ENCODE measurements at places on chromosomes 7 and 10.

DNA sequence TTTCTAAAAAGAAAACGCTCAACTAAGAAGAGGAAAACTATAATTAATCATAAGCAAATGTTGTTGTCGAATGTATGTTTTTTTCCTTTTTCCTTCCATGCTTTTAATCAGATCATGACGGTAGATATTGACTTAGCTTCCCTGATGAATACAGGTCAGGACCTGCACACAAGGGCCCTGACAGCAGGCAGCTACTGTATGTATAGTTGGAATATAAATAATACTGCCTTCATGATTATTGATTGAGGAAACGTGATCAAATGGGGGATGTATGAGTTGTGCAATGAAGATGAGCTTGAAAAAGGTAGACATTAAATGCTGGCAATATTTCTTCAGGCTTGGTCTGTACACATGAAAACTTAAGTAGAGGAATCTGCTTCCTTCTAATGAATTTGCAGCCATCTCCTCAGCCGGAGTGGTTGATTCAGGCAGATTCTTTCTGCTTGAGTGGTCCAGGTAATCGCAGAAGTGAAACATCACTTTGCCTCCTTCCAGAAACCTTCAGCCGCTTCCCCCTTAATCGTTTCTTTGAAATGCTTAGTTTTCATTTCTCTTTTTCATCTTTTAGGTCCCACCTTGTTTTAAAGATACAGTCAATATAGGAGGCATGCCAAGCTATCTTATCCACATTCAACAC lies 656.5 kb downstream of the SDK1 start:
- no peak for DNase-seq

- DNase-seq = no peak
These were observed 50.5 kb upstream of the FOXK1 start for GRCh38 chr7:4631380-4632179.

DNA sequence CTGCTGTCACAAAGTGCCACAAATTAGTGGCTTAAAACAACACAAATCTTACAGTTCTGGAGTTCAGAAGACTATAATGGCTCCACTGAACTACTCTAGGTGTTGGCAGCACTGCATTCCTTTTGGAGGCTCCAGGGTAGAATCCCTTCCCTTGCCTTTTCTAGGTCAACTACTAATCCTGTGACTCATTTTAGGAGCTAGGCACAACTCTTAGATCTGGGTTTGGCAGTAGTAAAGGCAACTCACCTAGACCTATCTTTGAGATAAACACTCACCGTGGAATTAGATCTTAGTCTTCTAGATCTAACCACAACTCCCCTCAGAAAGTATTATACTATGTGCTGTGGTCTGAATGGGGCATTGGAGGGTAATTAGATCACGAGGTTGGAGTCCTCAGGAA lies 60.4 kb downstream of the ANKIB1 start:
- no peak for DNase-seq

GRCh38 chr10:133247681-133248333 lies 10.2 kb downstream of the VENTX start:
- no peak for DNase-seq

Data from activated CD4-positive, alpha-beta T cell treated with anti-CD3 and anti-CD28 coated beads, Interleukin-2, amount 50 U/mL, for 1 hour (primary cell).